ENCODE measurements at places on chromosomes 1 and 21.

- DNase-seq = no peak
Observed at GRCh38 chr1:159949981-159950381, 4.1 kb downstream of the SLAMF9 start.

GRCh38 chr1:227355542-227356245 lies 37.4 kb upstream of the CDC42BPA start:
- DNase-seq = no peak

GRCh38 chr1:87030740-87031690 lies 116.6 kb downstream of the HS2ST1 start:
- DNase-seq = no peak

- DNase-seq = peak; percentile 64
Observed at GRCh38 chr1:25503551-25504426, 39.6 kb upstream of the LDLRAP1 start.

GRCh38 chr1:109513110-109513710 lies 3.7 kb upstream of the AMIGO1 start:
- DNase-seq = no peak

- no peak for DNase-seq
Observed at GRCh38 chr1:11790880-11791715, 14.7 kb downstream of the MTHFR start.

- no peak for DNase-seq
Observed at GRCh38 chr1:8627728-8628127, 189.7 kb downstream of the RERE start.

GRCh38 chr1:215269955-215270354 lies 187.4 kb downstream of the KCNK2 start:
- DNase-seq = no peak

- DNase-seq = no peak
Observed at GRCh38 chr1:2801046-2801445, 447 bp downstream of the TTC34 start.

- no peak for DNase-seq
Observed at GRCh38 chr21:39077876-39078275, 105.4 kb downstream of the PSMG1 start.

- DNase-seq = no peak
Observed at GRCh38 chr1:217010253-217010652, 287.0 kb upstream of the ESRRG start.

- DNase-seq = no peak
Observed at GRCh38 chr1:168509875-168510791, 33.7 kb downstream of the XCL2 start.

DNA sequence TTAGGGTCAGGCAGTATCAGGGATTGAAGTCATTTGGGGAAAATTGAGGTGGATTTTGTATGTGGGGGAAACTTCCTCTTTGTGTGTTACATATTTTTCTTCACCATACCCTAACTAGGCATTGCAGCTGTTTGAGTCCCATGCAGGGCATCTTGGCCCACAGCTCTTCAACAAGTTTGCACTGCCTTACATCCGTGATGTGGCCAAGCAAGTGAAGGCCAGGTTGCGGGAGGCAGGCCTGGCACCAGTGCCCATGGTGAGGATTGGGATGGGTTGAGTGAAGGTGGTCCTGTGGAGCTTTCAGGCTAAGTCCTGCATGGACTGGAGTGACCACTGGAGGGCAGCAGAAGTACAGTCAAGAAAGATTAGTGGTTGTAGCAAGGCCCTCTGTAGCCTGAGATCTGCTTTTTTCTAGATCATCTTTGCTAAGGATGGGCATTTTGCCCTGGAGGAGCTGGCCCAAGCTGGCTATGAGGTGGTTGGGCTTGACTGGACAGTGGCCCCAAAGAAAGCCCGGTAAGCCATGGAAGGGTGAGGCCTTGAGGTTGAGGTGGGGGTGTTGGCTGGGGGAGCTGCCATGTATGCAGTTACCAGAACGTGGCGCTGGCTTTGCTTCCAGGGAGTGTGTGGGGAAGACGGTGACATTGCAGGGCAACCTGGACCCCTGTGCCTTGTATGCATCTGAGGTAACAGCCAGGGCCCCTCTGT lies 2.4 kb downstream of the UROD start:
- DNase-seq = peak; percentile 65

DNA sequence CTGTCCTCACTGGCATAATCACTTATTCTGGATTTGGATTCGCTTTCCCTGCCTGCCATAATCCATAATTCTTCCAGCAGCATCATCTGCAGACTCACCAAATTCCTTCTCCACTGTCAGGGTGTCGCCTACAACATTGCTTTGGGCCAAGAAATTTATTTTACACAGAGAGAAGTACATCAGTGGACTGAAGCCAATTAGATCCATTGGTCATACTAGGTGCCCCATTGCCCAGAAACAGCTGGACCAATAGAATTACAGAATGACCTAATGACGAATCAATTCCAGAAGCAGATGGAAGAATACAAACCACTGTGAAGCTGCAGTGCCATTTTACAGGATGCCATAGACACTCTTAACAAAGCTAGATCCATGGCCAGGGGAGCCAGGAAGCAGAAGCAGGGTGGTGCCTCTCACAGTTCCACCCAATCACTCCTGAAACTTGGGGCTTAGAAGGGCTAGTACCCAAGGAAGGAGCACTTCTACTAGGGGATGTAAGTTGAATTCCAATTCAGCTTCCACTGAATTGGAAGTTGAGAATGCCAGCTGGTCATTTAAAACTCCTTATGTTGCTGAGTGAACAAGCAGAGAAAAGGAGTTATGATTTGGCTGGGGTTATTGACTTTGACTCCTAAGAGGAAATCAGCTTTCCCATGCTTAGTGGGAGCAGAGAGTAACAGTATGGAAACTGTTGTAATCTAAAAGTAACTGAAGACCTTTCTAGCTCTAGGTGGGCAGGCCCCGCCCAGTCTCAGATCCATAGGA lies 44.0 kb downstream of the EDN2 start:
- no peak for DNase-seq

DNA sequence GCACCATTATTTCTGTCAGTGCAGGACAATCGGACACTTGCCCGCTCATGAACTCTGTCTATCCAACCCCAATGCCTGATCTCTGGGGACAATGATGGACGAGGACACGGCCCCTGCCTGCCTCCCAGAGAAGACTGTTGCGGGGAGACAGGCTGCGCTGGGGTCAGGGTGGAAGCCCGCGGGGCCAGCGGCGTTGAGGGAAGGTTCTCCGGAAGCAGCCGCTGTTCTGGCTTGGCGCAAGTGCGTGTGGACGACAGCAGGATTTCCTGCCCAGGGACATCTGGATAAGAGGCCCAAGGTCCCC lies 18.8 kb downstream of the RHBG start:
- DNase-seq = no peak

GRCh38 chr1:225413708-225414375 lies 14.0 kb downstream of the LBR start:
- no peak for DNase-seq

DNA sequence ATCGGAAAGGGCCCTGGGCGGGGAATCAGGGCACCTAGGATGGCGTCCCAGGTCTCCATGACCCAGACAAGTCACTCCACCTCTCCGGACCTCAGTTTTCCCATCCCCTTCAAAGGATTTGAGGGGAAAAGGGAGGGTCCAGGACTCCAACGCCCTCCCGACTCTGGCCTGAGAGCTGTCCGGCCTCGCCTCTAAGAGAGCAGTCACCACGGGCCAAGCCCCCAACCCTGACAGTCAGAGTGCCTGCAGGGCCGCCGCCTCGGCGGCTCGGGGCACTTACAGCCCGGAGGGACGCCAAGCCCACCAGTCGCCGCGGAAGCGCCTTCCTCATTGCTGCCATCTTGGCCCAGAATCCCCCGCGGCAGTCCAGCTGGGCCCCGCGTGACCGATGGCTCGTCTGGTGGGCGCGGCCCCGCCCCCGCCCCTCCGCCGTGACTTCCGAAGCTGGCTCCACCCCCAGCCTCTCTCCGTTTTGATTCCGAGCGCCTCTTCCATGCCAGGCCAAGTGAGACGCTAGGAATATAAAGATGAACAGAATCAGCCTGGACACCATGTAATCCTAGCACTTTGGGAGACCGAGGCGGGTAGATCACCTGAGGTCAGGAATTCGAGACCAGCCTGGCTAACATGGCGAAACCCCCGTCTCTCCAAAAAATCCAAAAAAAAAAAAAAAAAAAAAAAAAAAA lies at the start of gene HMGCL:
HMGCL (minus strand) TSS at position 354 of the 686 bp plus-strand sequence; CDS start at position 340, 14 bp downstream.
- DNase-seq = peak; percentile 82

DNA sequence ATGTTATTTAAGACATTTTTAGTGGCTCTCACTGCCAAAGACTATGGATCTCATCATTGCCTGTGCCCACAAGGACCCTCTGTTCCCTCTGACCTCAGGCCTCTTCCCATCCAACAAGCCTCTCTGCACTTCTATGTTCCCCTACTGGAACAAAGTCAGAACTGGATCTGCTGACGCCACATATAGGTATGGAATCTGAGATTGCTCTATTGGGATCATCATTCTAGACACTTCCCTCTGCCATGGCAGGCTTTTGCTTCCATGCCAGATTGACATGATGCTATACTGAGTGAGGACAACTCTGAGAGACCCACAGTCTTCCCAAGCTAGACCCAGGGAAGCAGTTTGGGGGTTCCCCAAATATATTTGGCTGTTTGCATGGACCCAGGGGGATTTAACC lies 76.0 kb upstream of the ZNF648 start:
- DNase-seq = no peak

GRCh38 chr1:221294242-221294641 lies 415.0 kb downstream of the HLX start:
- DNase-seq = no peak

DNA sequence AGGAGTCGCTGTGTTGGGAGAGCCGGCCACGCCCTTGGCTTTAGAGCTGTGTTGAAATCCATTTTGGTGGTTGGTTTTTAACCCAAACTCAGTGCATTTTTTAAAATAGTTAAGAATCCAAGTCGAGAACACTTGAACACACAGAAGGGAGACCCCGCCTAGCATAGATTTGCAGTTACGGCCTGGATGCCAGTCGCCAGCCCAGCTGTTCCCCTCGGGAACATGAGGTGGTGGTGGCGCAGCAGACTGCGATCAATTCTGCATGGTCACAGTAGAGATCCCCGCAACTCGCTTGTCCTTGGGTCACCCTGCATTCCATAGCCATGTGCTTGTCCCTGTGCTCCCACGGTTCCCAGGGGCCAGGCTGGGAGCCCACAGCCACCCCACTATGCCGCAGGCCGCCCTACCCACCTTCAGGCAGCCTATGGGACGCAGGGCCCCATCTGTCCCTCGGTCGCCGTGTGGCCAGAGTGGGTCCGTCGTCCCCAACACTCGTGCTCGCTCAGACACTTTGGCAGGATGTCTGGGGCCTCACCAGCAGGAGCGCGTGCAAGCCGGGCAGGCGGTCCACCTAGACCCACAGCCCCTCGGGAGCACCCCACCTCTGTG lies 4.7 kb downstream of the C1orf35 start:
- no peak for DNase-seq

DNA sequence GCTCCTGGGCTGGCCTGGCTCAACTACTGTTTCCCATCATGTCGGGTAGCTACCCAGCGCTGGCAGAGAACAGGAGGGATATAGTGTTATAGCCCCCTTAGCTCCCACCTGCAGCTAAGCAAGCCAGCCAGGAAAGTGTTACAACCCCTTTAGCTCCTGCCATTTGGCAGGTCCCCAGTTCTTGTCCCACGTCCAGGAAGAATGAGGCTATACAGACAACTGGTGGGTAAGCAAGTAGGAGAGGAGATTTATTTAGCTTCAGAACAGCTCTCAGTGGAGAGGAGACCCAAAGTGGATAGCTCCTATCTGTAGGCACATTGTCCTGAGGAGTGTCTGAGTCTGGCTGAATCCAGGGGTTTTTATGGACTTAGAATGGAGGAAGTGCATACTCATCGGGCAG lies 741.1 kb upstream of the B3GALT2 start:
- no peak for DNase-seq

GRCh38 chr21:44800971-44801467 lies 601 bp downstream of the UBE2G2 start:
- no peak for DNase-seq

DNA sequence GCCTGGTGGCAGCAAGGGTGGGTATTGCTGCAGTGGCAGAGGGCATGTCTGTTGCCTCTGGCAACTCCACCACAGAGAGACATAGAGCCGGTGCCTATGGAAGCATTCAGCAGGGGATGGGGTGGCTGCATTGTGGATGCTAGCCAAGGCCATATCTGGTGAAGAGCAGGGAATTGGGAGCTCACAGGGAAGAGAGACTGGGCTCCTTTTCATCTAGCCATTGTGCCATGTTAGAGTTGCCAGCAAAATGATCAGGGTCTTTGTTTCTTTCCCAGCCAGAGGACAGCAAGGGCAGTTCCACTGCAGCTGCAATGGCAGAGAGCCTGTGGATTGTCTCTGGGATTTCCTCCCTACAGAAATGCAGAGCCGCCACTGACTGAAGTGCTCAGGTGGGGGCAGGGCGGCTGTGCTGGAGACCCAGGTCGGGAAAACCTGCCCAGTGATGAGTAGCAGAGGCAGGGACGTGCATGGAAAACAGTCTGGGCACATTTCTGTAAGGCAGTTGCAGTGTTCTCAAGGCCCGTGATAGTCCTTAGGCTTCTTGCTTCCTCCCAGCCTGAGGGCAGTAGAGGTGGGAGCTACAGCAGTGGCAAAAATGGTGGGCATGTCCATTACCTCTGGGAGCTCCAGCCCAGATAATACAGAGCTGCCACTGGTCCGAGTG lies 40.2 kb upstream of the CYP4X1 start:
- DNase-seq = no peak

DNA sequence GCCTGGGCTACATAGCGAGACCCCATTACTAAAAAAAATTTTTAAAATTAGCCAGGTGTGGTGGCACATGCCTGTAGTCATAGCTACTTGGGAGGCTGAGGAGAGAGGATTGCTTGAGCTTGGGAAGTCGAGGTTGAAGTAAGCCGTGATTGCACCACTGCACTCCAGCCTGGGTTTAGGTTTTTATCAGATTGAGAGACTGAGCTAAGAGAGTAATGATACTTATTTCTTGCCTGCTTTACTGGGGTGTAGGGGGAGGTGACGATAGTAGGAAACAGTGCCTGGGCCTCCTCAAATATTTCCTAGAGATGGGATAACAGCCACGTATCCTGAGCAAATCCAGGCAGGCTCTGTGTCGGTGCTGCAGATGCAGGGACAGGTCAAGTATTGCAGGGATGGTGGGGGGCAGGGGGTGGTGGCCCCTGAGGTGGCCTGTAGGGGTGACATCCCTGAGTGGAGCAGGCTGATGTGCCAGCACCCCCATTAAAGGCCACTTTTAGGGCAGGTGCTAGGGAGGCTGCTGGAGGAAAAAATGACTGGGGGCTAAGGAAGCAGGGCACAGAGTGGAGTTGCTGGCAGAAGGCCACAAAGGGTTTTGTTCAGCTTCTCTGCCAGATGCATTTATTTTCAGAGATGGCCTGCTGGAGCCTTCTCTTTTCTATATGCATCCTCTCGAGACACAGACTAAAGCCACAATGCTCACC lies 130.5 kb downstream of the RHOU start:
- DNase-seq = no peak
